Stimulated activated CD4-positive, alpha-beta T cell treated with anti-CD3 and anti-CD28 coated beads, Interleukin-4, amount 100 ng/mL, for 4 hours (primary cell): ENCODE measurements at places on chromosomes 11 and 22.
A peak's percentile ranks its signal among the peaks of the same experiment; 100 is the strongest.

GRCh38 chr11:83156996-83157593 lies at the start of gene PCF11:
PCF11 (plus strand) TSS chr11:83157131; CDS start chr11:83157440, 309 bp downstream.
- peak; percentile 96 for DNase-seq

- no peak for DNase-seq
Observed at GRCh38 chr11:92846491-92847125, 122.8 kb upstream of the MTNR1B start.

DNA sequence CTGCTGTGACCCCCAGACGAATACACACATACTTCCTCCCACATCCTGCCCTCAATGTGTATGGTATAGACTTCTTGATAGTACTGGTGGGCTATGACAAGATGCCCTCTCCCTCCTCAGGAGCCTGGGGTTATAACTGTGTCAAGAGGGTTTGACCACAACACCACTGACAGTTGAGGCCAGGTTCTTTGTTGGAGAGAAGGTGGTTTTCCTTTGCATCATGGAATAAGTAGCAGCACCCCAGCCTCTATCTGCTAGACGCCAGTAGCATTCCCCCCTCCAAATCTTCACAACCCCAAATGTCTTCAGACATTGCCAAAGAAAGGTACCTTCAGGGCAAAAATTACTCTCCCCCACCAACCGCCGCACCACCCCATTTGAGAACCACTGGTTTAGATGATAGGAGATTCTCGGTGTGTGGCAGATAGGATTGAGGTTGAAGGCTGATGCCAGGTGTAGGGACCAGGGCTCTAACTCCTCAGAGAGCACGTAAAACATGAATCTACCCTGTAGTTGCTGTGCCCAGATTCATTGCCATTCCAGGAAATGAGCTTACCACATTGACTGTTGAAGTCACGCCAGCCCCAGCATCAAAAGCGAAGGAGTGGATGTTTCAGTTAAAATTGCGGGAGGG lies 5.5 kb upstream of the MYO18B start:
- no peak for DNase-seq

GRCh38 chr11:47533690-47534151 lies 19.2 kb downstream of the CELF1 start:
- no peak for DNase-seq

GRCh38 chr11:16526947-16527346 lies 170.6 kb upstream of the SOX6 start:
- DNase-seq: no peak

DNA sequence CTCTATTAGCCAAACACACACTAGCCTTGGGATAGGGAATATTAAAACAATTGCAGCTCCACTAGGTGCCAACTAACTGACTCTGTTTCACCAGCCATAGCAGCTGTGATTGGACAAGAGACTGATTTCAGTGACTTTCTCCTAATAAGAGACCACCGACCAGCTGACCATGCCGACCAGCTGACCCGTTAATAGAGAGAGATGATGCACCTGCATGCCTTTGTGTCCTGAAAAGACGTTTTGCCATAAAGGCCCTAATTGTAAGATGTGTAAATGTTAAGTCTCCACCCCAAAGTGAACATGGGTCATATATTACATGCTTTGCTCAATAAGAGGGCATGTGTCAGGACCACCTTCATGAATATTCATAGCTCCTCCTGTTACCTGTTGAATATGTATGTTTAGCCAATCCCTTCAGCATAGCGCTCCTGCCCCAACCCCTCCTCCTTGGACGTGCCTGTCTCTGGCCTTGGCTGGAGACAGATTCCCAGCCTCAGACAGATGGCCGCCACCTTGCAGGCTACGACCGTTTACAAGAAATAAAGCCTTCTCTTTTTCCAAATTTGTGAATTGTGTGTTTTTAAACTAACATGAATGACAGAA lies 1.3 kb upstream of the NADSYN1 start:
- DNase-seq: no peak

DNA sequence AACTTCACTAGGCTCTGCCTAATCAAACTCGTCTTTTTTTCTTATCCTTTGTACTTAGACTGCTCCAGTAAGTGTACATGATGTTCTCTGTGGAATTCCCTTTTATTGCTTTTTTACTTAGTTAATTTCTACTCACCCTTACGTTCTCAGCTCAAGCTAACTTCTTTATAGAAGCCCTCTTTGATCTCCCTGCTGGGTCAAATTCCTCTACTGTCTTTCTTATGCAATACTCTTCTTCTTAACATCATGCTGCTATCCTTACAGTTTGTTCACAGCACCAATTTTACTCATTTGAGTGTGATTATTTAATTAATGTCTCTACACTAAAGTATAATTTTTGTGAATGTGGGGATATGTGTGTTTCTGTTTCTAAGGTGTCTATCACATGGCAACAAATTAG lies 498.3 kb downstream of the CNTN5 start:
- DNase-seq: no peak

DNA sequence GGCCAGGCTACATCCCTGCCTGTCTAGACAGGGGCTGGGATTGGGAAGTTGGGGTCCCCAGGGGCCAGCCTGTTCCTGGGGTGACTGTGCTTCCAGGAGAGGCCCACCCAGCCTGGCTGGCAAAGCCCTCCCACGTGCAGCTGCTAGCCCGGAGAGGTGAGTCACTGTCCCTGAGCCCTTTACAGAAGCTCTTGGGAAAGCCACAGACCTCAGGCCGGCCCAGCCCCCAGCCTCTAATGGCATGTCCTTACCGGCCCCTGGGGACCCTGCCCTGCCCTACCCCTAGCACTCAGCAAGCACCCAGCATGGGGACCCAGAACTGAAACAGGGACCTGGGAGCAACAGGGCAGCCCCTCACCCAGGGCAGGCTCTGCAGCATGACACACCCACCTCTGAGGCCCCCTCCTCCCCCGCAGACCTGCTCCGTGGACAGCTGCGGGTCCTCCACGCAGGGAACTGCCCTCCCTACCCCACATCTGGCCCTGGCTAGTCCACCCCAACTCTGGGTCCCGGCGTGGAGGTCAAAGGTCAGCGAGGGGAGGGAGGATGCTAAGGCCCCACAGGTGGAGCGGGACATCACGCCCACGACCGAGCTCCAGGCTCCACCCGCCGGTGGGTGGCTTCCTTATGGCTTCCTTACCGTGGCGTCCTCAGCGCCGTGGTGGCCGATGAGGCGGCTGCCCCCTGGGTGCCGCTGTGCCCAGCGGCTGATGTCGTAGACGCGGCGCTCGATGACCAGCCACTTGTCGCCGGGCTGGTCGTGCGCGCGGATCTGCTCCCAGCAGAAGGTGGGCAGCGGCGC lies 615 bp downstream of the FADS3 start:
- peak; percentile 24 for DNase-seq

- DNase-seq: peak; percentile 38
Observed at GRCh38 chr11:57491371-57492061, 24.0 kb downstream of the SLC43A1 start.

GRCh38 chr22:36743011-36743410 lies 32.9 kb downstream of the IFT27 start:
- DNase-seq: no peak

DNA sequence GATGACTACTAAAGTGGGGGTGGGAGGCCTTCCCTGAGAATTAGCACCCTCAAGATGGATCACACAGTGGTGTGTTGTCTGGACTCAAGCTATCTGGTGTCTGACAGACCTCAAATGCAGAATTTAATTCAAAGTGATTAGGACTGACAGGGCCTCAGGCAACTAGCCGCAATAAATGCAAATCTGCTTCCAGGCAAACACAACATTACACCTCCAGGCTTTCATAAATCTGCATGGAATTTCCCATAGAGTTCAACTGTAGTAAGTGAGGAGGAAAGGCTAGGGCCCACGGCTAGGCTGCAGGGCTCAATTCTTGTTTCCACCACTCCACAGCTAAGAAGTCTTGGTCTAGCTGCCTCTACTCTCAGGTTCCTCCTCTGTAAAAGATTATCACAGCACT lies 331.4 kb downstream of the LARGE1 start:
- DNase-seq: no peak

- no peak for DNase-seq
Observed at GRCh38 chr22:33070600-33070999, 12.4 kb upstream of the SYN3 start.

DNA sequence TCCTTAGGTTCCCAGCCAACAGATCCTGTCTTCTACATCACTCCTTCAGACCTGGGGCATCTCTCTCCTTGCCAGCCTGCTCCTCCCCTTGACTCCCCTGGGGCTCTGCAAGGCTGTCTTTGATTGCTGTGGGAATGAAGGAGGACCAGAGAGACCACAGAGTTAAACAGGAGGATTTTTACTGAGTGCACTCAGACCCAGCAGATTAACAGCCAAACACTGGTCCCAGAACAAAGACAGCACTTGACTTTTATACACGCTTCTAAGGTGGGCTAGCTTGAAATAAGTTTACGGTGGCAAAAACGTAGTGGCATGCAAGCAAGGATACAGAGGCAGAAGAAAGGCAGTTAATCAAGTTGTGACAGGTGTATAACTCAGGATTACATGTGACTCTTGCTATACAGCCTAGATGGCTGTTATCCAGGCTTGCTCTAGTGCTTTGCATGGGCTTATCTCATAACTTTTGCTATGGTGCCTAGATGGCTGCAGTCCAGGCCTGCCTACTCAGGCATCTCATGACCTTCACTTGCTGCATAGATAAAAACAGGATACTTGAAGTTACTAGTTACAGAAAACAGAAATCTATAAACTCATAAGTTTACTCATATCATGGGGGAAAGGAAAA lies 22.0 kb upstream of the GLYATL1 start:
- DNase-seq: no peak
